Activated CD8-positive, alpha-beta T cell treated with anti-CD3 and anti-CD28 coated beads, Interleukin-2, amount 10 ng/mL, durations not matched to agents 7 days and 5 days (primary cell): ENCODE measurements at places on chromosomes 1 and 21. TPM values are rescaled to one million over a fixed set of nuclear protein-coding genes. Genes with fewer than 3 reads are reported as not detected.

GRCh38 chr1:77546890-77547289, 135.6 kb downstream of the ZZZ3 start:
- no peak overlapping the region for H3K27ac ChIP-seq
- no peaks in the 10 kb centered on the region for H3K27me3 ChIP-seq
- H3K36me3 ChIP-seq: no peaks in the 10 kb centered on the region
- DNase-seq: no peak

- no peaks in the 10 kb centered on the region for H3K27me3 ChIP-seq
- DNase-seq: no peak
- no peak overlapping the region for H3K27ac ChIP-seq
Observed at GRCh38 chr21:38930066-38930465, 124.3 kb downstream of the ETS2 start.

DNA sequence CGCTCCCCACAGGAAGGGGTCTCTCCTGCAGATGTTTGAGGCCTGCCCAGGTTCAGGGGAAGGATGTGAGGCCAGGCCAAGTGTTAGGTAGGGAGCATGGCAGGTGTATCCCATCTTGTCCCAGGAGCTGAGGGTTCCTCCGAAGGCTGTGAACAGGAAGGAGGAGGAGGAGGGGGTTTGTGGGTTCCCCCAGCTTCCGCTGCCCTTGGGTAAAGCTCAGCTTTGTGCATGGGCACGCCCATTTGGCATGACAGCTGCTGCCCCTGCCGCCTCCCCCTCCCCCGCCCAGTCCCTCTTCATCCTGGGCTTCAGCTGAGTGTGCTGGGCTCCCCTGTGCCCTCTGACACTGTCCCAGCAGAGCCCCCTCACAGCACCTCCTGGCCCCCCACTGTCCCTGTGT, 25.5 kb downstream of the TNFRSF8 start:
- DNase-seq: peak; percentile 76
- H3K27me3 ChIP-seq: no peaks in the 10 kb centered on the region
- peak overlapping the region; percentile 91 for H3K27ac ChIP-seq
- peaks cover 39% of the 10 kb centered on the region for H3K4me1 ChIP-seq
- H3K4me3 ChIP-seq: peak overlapping the region; percentile 51
- H3K36me3 ChIP-seq: peaks cover 10% of the 10 kb centered on the region

DNA sequence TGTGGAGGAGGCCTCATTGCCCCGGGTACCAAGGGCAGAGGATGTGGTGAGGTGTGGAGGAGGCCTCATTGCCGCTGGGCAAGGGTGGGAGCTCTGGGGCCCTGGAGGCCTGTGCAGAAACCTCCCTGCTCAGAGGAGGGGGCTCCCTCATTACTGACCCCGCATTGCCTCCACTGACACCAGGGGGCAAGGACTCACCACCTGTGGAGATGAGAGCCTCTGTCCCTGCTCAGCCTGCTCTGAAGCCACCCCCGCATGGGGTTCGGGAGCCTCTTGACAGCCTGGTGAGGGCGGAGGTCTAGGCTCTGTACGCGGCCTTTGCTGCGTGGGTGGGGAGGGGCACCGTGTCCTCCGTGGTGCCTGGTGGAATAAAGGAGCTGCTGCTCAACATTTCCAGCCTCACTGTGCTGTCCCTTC, 95.0 kb upstream of the COL6A1 start:
- H3K27me3 ChIP-seq: peaks cover 29% of the 10 kb centered on the region
- peaks cover 5% of the 10 kb centered on the region for H3K36me3 ChIP-seq
- no peak for DNase-seq
- H3K4me3 ChIP-seq: no peak overlapping the region

GRCh38 chr21:45300786-45301520, 13.3 kb upstream of the POFUT2 start:
- H3K4me3 ChIP-seq: no peak overlapping the region
- no peaks in the 10 kb centered on the region for H3K4me1 ChIP-seq
- no peak for DNase-seq
- H3K36me3 ChIP-seq: no peaks in the 10 kb centered on the region

GRCh38 chr1:244821134-244821533, 14.3 kb upstream of the COX20 start:
- H3K4me1 ChIP-seq: no peaks in the 10 kb centered on the region
- no peaks in the 10 kb centered on the region for H3K36me3 ChIP-seq
- peaks cover 6% of the 10 kb centered on the region for H3K27me3 ChIP-seq
- no peak for DNase-seq
- H3K27ac ChIP-seq: no peak overlapping the region

DNA sequence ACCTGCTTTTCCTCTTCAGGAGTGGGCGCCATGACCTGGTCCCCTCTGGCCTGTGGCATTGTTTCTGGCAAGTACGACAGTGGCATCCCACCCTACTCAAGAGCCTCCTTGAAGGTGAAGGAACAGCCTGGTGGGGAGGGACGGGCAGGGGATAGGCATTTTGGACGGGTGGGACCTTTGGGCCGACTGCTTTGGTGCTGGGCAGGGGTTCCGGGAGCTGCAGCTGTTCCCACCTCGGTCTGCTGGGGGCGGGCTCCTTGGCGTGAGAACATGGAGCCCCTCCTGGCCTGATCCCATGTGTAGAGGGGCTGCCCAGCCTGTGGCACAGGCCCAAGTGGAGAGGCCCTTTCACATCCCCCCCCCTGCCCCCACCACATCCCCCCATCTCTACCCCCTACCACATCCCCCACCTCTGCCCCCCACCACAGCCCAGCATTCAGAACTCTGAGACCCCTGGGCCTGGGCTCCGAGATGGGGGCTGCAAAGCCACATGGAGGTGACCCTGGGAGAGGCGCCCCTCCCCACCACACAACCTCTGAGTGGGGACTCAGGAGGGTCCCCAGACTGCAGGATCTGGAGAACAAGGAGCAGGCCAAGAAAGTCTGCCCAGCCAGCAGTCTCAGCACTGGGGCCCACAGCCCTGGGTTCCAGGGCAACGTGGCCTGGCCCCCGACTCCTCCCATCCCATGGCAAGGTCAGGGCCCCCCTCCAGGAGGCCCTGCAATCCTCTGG, 50.0 kb downstream of the KCNAB2 start:
- H3K36me3 ChIP-seq: peaks cover 41% of the 10 kb centered on the region

DNA sequence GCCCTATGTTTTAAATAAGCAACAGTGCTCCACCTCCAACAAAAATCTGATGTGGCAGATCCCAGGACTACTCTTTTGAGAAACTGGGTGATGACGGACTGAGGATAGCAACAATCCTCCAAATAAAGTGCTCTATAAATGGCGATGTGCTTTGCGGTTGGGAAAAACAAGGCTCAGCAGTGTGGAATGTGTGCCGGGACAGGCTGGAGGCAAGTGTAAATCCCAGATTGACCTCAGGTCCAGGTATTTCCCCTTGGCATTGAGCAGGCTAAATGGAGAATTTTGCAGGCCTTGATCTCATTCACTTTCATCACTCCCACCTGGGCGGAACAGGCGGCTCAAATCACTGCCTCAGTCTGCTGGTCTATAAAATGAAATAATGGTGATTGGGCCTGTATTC, 35.1 kb downstream of the LRRC42 start:
- H3K27me3 ChIP-seq: no peaks in the 10 kb centered on the region
- no peak overlapping the region for H3K27ac ChIP-seq
- H3K4me1 ChIP-seq: peaks cover 5% of the 10 kb centered on the region
- H3K4me3 ChIP-seq: no peak overlapping the region
- no peaks in the 10 kb centered on the region for H3K36me3 ChIP-seq

The IFI16 gene
- 308 TPM for total RNA-seq

The ROR1 gene
- total RNA-seq: not detected

The NBPF6 gene
- not detected for total RNA-seq
